Glomerular endothelial cell (primary cell): ENCODE measurements at places on chromosomes 16 and 17.
A peak's percentile ranks its signal among the peaks of the same experiment; 100 is the strongest.

GRCh38 chr17:17536702-17537101 is 40.5 kb upstream of the RASD1 start:
- DNase-seq, result no peak

- no peak for DNase-seq
Measured at GRCh38 chr16:3879887-3880564, 487 bp downstream of the CREBBP start.

DNA sequence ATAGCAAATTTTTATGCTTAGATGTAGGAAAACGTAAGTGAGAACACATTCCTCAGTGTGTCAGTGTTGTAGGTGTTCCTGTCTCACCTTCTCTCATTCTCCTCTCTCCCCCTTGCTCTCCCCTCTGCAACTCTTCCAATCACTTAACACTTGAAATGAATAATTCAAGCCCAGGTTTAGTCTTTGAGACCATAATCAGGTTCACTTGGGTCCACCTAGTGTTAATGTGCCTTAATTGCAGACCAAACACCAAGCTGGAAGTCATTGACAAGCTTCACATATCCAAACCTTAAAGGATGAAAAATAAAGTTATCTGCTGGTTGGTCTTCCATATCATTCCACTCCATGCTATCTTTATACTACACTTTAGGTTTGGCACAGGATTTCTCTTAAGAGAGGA is 37.0 kb downstream of the STXBP4 start:
- peak; percentile 22 for DNase-seq

DNA sequence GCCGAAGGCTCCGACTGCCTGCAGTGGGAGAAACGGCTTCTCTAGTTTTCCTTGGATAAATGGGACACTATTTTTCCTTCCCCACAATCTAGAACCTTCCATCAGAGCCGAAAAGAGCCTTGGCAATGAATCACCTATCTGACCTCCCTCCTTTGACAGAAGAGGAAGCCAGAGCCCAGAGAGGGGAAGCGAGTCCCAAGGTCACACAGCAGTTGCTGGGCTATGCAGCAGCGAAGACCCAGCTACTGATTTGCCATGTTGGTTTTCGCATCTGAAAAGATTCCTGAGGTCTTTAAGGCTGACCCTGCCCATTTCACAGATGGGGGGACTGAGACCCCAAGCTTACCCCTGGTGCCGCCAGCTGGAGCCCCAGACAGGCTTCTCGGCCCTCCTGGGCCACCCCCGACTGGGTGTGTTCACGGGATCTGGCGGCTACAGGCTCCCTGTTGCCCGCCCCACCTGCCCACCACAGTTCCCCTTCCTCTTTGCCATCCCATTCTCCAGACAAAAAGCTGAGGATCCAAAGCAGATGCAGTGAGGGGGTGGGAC is 45.9 kb downstream of the RAI1 start:
- DNase-seq, result no peak

GRCh38 chr16:77414752-77415231 is 20.0 kb downstream of the ADAMTS18 start:
- DNase-seq, result no peak

DNA sequence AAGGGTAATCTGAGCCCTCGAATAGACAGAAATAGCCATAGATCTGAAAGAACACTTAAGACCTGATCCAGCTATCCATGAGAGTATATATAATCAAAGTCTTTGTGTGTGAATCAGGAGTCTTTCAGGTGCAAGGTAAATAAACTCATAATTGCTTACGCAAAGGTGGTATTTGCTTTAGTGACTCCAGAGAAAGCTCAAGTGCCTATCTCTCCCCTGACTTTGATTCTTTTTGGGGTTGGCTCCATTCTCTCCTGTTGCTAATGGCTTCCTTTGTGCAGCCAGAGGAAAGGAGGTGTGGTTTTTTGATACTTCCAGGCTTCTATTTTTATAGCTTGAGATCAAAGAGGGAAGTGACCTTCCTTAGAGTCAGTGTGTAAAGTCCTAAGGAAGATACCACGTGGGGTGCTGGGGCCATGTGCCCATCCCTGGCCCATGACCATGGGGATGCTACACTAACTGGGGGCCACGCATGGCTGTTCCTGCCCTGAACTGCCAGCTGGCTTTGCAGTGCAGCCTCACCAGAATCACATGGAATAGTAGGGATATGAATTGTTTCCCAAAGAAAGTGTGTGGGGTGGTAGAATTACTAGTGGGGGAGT is 45.8 kb downstream of the TENT4B start:
- no peak for DNase-seq

DNA sequence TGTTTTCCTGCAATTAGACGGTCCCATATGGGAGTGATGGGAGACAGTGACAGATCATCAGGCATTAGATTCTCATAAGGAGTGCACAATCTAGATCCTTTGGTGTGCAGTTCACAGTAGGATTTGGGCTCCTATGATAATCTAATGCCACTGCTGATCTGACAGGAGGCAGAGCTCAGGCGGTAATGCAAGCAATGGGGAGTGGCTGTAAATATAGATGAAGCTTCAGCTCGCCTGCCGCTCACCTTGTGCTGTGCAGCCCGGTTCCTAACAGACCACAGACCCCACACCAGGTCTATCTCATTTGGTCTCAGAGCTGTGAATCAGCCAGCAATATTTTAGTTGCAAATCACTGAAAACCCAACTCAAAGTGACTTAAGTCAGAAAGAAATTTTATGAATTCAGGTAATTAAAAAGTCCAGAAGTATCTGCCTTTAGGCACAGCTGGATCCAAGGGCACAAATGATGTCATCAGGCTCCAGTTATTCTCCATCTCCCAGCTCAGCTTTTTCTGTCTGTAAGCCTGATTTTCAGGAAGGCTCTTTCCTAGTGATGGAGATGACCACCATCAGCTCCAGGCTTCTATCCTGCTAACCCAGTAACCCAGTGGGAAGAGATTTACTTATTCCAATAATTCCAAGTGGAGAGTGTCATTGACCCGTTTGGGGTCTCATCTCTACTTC is 3.3 kb downstream of the CHP2 start:
- DNase-seq, result no peak

GRCh38 chr17:29954405-29954804 is 13.0 kb downstream of the EFCAB5 start:
- DNase-seq, result no peak

GRCh38 chr17:3827124-3827773 is 18.8 kb downstream of the NCBP3 start:
- peak; percentile 52 for DNase-seq

- DNase-seq, result no peak
Measured at GRCh38 chr16:24539850-24540601, 660 bp downstream of the RBBP6 start.

GRCh38 chr16:84031556-84031955 is 11.0 kb downstream of the SLC38A8 start:
- no peak for DNase-seq

GRCh38 chr17:14304222-14304772 is 3.4 kb downstream of the HS3ST3B1 start:
- no peak for DNase-seq

DNA sequence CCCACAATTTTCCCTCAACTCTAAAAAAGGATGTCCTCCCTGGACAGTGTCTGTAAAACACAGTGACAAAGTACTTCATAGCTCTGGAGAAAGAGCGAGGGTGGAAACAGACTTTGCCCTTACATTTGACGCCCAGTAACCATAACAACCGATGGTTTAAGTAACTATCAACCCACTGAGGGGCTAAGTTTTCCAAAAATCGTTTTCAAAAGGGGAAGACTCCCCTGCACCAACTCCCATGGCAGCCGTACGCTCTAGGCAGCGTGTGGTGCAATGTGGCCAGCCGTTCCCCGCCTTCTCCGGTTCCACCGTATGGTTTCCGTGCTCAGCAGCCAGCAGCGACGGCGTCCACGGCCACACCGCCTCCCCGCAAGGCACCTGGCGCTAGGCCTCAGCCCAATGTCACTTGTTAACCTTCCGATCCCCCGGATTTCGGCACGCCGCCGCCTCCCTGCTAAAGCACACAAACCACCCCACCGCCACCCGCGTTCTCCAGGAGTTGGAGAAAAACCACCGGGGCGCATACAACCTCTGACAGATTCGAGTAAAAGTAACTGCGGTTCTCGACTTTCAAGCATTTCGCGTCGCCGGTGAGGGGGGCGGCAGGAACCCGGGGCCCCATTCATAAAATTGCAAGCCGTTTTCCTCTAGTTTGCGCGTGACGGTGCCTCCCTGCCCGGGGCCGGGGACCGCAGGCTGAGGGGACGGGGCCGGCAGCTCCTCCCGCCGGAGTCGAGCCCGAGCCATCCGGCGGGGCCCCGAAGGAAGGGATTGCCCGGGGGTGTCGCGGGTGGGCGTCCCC is 661 bp downstream of the TEX2 start:
- no peak for DNase-seq

GRCh38 chr16:87465306-87465705 is 27.5 kb downstream of the ZCCHC14 start:
- no peak for DNase-seq

GRCh38 chr16:14020141-14020540 is 51.0 kb upstream of the MRTFB start:
- no peak for DNase-seq

DNA sequence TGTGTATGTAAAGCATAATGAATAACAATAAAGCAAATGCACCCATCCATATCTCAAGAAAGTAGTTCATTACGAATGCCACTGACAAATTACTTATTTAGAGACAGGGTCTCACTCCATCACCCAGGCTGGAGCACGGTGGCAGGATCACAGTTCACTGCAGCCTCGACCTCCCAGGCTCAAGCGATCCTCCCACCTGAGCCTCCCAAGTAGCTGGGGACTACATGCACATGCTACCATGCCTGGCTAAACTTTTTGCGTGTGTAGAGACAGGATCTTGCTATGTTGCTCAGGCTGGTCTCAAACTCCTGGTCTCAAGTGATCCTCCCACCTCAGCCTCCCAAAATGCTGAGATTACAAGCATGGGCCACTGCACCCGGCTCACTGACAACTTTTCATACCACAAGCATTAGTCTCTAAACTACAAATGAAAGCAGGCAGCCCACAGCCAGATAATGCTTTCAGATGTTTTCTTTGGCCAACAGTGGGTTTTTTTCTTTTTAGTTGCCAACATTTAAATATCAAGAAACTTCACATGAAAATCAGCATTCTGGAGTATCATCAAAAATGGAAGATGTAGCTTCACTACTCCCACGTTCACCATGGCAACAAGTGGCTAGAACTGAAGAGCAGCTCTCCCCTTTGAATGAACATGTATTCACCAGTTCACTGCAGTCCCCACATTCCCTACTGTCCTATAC is 7.7 kb downstream of the ARHGAP17 start:
- no peak for DNase-seq

DNA sequence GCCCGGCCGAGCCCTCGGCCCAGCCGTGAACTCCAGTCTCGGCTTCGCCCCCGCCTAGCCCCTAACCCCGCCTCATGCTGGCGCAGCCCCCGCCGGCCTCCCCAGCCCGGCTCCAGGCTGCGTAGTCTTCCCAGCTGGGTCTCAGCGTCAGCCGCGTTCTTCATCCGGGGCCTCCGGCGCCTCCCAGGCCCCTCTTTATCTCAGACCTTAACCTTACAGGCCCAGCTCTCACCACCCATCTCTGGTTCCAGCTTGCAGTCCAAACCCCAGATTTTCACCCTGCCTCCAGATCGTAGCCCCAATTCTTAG is at the start of gene PROCA1:
PROCA1 (minus strand) TSS at position 166 of the 309 bp plus-strand sequence. CDS start 228 bp downstream, outside the sequence.
- no peak for DNase-seq

DNA sequence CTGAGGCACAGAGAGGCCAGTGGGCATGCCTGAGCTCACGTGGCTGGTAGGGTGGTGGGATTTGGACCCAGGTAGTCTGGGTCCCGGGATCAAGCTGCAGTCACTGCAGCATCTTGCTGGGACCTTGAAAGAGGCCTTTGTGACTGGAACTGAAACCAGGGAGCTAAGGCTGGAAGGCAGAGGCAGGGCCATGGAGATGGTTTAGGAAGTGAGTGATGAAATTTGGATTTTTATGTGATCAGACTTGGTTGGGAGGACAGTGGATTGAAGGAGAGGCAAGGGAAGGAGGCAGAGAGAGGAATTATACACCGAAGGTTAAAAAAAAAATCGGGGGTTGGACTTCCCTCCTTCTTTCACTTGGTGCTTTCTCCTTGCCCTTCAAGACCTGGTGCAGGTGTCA is 255.4 kb upstream of the CACNG5 start:
- DNase-seq, result no peak

DNA sequence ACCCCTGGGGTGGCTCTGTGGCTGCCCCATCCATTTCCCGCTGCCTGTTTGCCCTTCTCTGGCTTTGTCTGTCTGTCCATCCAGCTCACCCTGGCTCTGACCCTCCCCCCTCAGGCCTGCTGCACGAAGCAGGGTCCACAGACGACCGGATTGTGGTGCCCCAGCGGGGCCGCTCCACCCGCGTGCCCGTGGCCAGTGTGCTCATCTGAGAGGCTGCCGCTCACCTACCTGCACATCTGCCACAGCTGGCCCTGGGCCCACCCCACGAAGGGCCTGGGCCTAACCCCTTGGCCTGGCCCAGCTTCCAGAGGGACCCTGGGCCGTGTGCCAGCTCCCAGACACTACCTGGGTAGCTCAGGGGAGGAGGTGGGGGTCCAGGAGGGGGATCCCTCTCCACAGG is 761 bp upstream of the LAT start:
- DNase-seq, result no peak

GRCh38 chr17:69722518-69722917 is 308.0 kb downstream of the MAP2K6 start:
- no peak for DNase-seq

DNA sequence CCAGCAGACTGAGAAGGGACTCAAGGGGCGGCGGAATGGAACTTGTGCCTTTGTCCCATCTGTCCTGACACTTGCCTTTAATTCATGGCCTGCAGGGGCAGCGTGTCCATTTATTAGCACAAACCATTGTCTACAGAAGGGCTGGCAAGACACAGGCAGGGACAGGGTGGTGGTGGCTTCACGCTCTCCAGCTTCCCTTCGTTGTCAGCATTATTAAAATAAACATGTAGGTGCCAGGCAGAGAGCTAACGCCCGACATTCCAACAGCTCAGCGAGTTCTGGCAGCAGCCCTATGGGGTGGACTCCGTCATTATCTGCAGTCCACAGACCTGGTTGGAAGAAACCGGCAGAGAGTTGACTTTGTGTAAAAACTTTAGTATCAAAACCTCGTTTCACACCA is 16.3 kb downstream of the DNAI2 start:
- no peak for DNase-seq

DNA sequence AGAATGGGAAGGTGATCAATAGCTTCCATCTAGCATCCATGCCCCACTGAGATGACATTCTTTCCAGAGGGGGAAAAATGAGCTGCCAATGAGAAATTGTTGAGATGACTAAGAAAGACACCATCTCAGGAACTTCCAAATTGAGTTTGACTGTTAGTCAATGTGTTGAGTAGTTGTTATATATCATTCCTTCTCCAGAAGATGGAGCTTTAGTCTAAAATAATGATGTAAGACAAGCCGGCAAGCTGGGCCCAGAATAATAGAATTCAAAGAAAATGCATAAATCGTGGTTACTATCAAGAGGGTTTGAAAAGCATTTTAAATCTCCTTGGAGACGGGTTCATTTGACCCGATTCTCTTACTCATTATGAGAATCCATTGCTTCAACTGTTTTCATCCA is 71.0 kb upstream of the ATF7IP2 start:
- DNase-seq, result no peak

- peak; percentile 72 for DNase-seq
Measured at GRCh38 chr16:75244844-75245758, 6.3 kb downstream of the BCAR1 start.
